Neural progenitor cell (in vitro differentiated cells): ENCODE measurements at places on chromosomes 1 and 21. TPM values are rescaled to one million over a fixed set of nuclear protein-coding genes. Genes with fewer than 3 reads are reported as not detected.

DNA sequence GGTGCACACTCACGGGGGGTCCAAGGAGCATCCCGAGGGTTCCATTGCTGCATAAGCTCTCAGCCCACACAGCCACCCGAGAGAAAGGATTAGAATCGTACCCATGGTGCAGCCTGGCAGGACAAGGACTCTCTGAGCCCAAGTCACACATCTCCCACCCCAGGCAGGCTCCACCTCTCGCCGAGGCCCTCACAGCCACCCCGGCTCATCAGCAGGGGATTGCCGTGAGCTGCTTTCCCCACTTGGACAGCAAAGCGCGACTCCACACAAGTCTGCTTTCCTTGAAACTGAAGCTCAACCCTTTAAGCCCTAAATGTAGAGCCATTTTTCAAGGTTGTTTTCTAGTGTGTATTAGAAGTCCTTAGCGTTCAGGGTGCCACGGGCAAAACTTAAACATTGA lies 306.4 kb upstream of the VAMP3 start:
- no peaks in the 10 kb centered on the region for H3K27me3 ChIP-seq
- H3K27ac ChIP-seq = no peak overlapping the region
- no peak for DNase-seq
- H3K4me3 ChIP-seq = no peak overlapping the region
- H3K36me3 ChIP-seq = no peaks in the 10 kb centered on the region

DNA sequence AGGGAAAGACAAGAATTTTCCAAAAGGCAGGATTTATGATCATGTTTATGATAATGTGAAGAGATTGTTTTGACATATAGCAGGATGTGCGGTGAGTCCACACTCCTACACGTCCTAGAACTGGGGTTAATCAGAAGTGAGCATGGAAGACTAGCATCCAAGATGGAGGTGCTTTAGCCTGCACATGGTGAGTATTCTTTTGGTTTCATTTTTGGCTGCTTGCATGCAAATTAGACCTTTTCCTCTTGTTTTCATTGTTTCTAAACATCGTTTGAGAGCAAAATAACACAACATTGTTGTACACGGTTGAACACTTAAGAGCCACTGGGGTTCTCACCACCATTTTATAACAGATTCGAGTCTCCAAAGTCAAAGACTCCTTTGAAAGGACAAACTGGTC lies 14.9 kb upstream of the GUK1 start:
- DNase-seq = no peak
- no peak overlapping the region for H3K4me3 ChIP-seq
- peaks cover 86% of the 10 kb centered on the region for H3K27me3 ChIP-seq
- H3K4me1 ChIP-seq = no peaks in the 10 kb centered on the region
- H3K27ac ChIP-seq = no peak overlapping the region

SPRR2E gene
- not detected in 2 replicates for total RNA-seq

DNA sequence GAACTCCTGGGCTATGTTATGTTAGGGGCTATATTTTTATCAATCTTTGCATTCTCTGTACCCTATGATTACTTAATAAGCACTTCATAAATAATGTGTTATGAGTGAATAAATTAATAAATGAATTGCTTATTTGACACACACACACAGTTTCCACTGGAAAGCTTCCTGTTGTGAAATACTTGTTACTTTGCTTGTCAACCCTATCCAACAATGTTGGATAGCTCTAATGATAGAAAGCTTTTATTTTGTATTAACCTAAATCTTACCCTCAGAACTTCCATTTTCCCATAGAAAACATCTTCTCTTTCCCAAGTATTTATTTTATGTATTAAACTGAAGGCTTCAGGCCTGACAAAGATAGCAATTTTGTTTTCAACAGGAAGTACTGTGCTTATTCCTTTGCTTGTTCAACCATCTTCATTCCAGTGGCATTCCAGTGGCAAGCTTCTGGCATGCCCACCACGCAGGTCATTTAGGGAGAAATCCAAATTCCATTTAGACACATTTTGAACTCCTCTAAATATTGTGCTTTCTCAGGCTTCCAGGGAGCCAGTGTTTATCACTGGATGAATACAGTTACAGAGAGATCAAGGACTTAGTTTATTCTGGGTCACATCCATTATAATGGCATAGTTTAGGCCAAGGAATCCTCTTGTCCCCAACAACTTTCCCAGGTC lies 134.4 kb downstream of the TGFB2 start:
- no peak overlapping the region for H3K27ac ChIP-seq
- no peaks in the 10 kb centered on the region for H3K4me1 ChIP-seq
- no peak overlapping the region for H3K4me3 ChIP-seq
- no peaks in the 10 kb centered on the region for H3K36me3 ChIP-seq
- H3K27me3 ChIP-seq = no peaks in the 10 kb centered on the region

DNA sequence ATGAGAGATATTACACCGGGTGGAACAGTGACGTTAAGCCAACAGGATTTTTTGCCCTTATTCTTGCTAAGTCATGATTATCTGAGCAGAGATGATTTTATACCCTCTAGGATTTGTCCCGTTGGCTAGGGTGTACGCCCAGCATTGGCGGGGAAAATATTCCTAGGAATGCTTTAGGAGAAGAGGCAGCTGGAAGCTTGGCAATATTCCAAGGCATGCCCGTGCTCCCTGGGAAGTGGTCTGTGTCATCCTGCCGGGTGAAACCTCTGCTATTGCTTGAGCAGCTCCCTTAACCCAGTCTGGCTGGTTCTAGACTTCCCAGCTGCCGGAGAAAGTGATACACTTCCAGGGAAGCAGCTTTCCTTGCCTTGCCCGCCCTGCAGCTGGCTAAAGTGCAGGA lies 16.2 kb downstream of the CHRNB2 start:
- no peaks in the 10 kb centered on the region for H3K27me3 ChIP-seq
- DNase-seq = no peak
- H3K36me3 ChIP-seq = no peaks in the 10 kb centered on the region
- H3K27ac ChIP-seq = no peak overlapping the region
- no peaks in the 10 kb centered on the region for H3K4me1 ChIP-seq
- no peak overlapping the region for H3K4me3 ChIP-seq

DNA sequence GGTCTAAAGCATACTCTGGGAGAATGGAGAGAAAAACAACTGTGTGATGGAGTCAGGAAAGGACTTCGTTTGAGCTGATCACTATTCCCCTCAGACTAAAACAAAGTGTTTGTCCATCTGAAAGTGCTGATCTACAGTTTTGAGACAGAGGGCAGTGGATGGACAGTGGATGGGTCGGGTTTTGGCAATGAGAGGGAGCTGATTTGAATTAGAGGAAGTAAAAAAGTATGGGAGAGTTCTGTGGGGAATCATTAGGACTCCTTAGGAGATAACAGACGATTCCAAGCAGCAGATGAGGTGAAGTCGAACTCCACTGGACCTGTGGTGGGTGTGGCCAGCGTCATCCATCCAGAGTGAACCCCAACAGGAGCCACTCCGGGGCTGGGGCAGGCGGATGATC lies 62.3 kb downstream of the PTGS2 start:
- no peak overlapping the region for H3K4me3 ChIP-seq
- H3K36me3 ChIP-seq = no peaks in the 10 kb centered on the region
- no peaks in the 10 kb centered on the region for H3K27me3 ChIP-seq
- H3K27ac ChIP-seq = no peak overlapping the region
- no peak for DNase-seq
- H3K4me1 ChIP-seq = no peaks in the 10 kb centered on the region

DNA sequence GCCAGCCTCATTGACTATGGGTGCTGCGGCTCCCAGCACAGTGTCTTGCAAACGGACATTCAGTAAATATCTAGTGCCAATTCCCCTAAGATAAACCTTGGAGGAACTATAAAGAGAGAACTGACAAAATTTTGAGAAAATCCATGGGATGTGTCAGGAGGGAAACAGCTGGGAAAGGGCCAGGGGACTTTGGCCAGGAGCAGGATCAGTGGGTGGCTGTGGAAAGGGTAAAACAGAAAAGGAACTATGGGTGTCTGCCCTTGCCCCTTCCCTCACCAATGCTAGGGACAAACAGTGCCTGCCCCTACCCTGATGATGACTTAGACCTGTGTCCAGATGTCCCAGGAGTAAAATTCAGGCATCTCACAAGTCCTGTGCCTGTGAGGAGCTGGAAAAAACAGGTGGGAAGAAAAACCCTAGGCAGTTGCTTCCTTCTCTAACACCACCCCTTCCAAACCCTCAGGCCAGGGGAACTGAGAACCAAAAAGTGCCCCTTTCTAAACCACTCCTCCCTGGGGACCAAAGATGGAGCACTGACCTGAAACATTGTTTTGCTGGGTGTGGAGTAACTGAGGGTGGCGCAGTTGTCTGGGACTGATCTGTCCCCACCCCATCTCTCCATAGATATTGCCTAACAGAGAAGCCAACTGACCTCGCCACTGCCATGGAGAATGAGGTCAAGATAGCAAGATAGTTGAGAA lies 22.1 kb upstream of the IFNAR2 start:
- H3K4me1 ChIP-seq = no peaks in the 10 kb centered on the region
- no peak overlapping the region for H3K27ac ChIP-seq
- peaks cover 5% of the 10 kb centered on the region for H3K36me3 ChIP-seq
- H3K27me3 ChIP-seq = no peaks in the 10 kb centered on the region
- no peak overlapping the region for H3K4me3 ChIP-seq
- DNase-seq = no peak

DNA sequence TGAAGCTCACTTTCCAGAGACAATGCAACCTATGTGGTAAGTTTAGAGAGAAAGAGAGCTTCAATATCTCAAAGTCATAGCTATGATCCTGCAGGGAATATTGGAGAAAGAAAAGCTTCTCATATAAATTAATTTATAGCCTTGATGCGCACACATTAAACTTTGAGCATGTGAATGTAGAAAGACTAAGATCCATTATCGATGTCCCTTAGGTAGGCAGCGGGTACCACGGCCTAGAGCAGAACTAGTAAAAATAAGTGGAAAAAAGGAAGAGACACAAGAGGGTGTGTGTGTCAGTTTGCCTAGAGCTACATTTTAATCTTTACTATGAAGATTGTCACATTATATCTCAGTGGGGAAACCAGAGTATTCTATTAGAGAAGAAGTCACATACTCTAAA lies 685.6 kb downstream of the AMY1C start:
- H3K4me1 ChIP-seq = no peaks in the 10 kb centered on the region
- no peak overlapping the region for H3K4me3 ChIP-seq
- H3K27ac ChIP-seq = no peak overlapping the region
- no peaks in the 10 kb centered on the region for H3K27me3 ChIP-seq
- DNase-seq = no peak

GRCh38 chr1:174815036-174815435 lies 184.7 kb upstream of the CACYBP start:
- H3K36me3 ChIP-seq = no peaks in the 10 kb centered on the region
- H3K27me3 ChIP-seq = no peaks in the 10 kb centered on the region
- no peak overlapping the region for H3K4me3 ChIP-seq
- no peak overlapping the region for H3K27ac ChIP-seq
- H3K4me1 ChIP-seq = peaks cover 18% of the 10 kb centered on the region

TSNAX gene
- 38.0 and 61.0 TPM in 2 replicates for total RNA-seq

- no peak overlapping the region for H3K27ac ChIP-seq
- DNase-seq = no peak
- H3K4me1 ChIP-seq = peaks cover 5% of the 10 kb centered on the region
- H3K36me3 ChIP-seq = no peaks in the 10 kb centered on the region
- H3K27me3 ChIP-seq = no peaks in the 10 kb centered on the region
These were observed 6.6 kb downstream of the HYI start for GRCh38 chr1:43446881-43447835.

- no peak overlapping the region for H3K27ac ChIP-seq
- no peaks in the 10 kb centered on the region for H3K27me3 ChIP-seq
- no peak for DNase-seq
These were observed 23.2 kb upstream of the DENND1B start for GRCh38 chr1:197798492-197798891.

DNA sequence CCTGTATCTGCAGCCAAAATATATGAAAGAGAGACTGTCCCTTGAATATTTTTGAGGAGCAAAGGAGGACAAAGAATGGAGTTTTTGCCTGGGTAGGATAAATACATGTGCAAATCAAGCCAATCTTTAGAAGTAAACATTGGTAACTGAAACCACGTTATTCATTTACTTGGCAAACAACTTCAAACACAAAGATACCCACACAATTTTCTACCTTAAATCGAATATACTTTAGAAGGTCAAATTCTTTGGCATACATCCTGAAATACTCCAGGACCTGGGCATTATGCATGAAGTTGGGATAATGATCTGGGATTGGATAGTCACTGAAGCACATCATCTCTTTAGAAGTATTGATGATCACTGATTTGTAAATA lies 9.6 kb downstream of the FMO5 start:
- H3K4me3 ChIP-seq = no peak overlapping the region
- no peaks in the 10 kb centered on the region for H3K36me3 ChIP-seq
- DNase-seq = no peak
- H3K4me1 ChIP-seq = peaks cover 16% of the 10 kb centered on the region
- no peak overlapping the region for H3K27ac ChIP-seq
- H3K27me3 ChIP-seq = no peaks in the 10 kb centered on the region

DNA sequence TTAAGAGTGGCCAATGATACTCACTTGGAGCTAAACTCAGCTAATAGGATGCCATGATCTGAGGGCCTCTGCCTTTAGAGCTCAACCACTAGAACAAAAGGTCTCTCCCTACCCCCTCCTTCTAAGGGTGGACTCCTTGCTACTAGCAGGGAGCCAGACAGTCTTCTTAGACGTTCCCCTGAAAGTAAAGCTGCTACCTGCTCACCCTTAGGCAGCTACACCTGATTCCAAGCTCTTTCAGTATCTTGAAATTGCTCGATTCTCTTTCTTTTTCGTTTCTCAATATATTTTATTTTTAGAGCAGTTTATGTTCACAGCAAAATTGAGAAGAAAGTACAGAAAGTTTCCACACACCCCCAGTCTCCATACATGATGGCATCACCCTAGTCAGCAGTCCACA lies 112.6 kb upstream of the KCNJ15 start:
- no peak overlapping the region for H3K27ac ChIP-seq
- H3K4me3 ChIP-seq = no peak overlapping the region
- DNase-seq = no peak
- peaks cover 10% of the 10 kb centered on the region for H3K36me3 ChIP-seq

AMY1B gene
- not detected in 2 replicates for total RNA-seq
